ENCODE measurements at places on chromosomes 3 and 15. TPM values are rescaled to one million over a fixed set of nuclear protein-coding genes. Genes with fewer than 3 reads are reported as not detected.

POLQ gene
- 11.3 TPM for total RNA-seq

KNSTRN gene
- total RNA-seq: 89.1 TPM

TATDN2 gene
- total RNA-seq: 9.0 TPM

C3orf49 gene
- not detected for total RNA-seq

DUOX2 gene
- under 0.01 TPM for total RNA-seq

GRIP2 gene
- 1.1 TPM for total RNA-seq

ECE2 gene
- total RNA-seq: not detected

CHRFAM7A gene
- 0.19 TPM for total RNA-seq

MCF2L2 gene
- 0.56 TPM for total RNA-seq

FBXO40 gene
- not detected for total RNA-seq

EOMES gene
- not detected for total RNA-seq

FSTL1 gene
- 2,112 TPM for total RNA-seq

RBP2 gene
- not detected for total RNA-seq

LPP gene
- 51.3 TPM for total RNA-seq

PROS1 gene
- 43.7 TPM for total RNA-seq

SUCNR1 gene
- total RNA-seq: 6.7 TPM

TFG gene
- 98.1 TPM for total RNA-seq

ANKRD63 gene
- not detected for total RNA-seq

SKOR1 gene
- total RNA-seq: under 0.01 TPM

LRRIQ4 gene
- 0.19 TPM for total RNA-seq
